ENCODE measurements at places on chromosomes 2 and 18.

GRCh38 chr18:60500960-60501359 lies 128.4 kb upstream of the MC4R start:
- DNase-seq = no peak

- DNase-seq = no peak
Measured at GRCh38 chr18:79410731-79411613, 15.2 kb downstream of the NFATC1 start.

GRCh38 chr2:96957244-96957643 lies 29.1 kb downstream of the FAM178B start:
- DNase-seq = no peak

- DNase-seq = no peak
Measured at GRCh38 chr18:2653467-2653866, 2.1 kb upstream of the SMCHD1 start.

GRCh38 chr2:162828545-162828944 lies 10.0 kb downstream of the KCNH7 start:
- DNase-seq = no peak

All from NCI-H1105 treated with DMSO at 0.1 percent for 48 hours (cell line).